ENCODE measurements at places on chromosomes 16 and 17.

DNA sequence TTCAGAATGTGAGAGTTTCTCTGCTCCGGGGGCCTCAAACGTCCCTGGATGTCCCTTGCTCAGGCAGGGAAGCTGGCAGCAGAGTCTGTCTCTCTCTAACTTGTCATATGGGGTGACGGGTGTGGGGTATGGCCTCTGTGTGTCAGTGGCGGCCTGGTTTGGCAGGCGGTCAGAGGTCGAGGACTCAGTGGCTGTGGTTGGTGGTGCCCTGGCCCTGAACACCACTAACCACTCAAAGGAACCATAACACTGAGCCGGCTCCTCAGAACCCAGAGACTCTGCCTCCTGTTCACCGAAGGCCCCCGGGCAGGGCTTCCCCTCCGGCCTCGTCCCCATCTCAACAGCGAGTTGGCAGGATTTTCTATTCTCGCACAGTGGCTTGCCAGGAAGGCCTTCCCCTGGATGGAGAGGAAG is 677 bp downstream of the P2RX1 start:
- no peak for DNase-seq

- no peak for DNase-seq
Observed at GRCh38 chr17:50421308-50422051, 4.5 kb upstream of the ACSF2 start.

DNA sequence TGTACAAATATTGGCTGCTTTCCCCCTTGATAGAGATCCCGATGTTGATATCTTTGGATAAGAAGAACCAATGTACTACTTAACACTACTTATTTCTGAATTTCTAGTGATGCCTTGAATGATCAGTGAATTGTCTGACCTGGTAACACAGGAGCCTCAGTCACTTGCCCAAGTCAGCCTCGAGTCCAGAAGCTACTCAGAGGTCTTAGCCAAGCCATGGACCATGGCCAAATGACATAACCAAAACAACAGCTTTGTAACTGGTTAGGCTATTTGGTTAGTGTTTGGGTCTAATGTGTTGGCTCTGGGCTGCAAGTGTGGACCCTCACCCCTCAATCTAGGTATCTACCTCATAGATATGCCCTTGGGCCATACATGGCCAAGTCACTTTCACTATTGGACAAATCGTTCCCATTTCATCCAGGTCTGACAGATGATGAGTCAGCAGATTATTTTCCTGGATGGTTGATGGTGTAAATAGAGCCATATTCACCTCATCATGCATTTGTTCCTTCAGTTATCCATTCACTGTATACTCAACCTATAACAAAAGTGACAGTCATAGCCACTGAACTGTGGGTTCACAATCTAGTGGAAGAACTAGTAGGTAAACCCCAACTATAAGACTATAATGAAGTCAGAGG is 3.5 kb downstream of the RBFOX1 start:
- no peak for DNase-seq

DNA sequence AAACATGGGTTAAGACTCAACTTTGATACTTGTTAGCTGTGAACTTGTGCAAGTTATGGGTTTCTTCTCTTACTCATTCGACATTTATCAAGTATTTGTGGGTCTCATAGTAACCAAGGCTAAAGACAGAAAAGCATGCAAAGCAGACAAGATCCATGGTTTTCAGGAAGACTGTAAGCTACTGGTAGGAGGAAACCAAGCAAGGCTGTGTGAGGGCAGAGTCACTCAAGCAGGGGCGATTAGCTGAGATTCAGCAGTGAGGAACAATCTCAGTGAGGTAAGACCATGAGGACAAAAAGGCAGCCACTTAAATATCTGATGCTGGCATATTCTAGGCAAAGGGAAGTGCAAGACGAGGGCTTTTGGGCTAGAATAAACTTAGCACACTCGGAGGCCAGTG is 29.5 kb downstream of the MBTD1 start:
- no peak for DNase-seq

- DNase-seq = no peak
Observed at GRCh38 chr17:31786796-31787481, 72.1 kb downstream of the COPRS start.

DNA sequence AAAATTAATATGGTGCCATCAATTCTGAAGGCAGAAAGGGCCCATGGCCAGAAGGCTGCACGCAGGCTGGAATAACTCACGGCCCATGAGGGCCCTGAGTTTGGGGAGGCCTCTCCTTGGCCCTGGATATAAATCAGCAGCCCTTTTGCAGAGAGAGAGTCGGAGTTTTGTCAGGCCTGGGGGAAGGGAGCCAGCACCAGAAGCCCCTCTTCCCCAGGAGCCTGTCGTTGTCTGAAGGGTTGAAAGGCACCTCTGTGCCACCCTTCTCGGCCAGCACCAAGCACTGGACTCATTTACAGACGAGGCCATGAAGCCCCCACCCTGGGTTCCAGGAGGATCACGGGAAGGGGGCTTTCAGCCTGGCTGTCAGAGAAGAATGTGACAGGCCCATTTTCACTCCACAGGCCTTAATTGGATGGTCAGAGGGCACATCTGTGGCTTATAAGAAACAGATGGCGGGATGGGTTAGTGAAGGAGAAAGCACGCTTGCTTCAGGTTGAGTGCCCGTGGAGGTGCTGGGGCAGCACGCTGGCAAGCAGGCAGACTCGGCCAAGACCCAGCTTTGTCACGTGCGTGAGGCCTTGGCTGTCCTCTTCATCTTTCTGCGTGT is 140.6 kb downstream of the CLEC16A start:
- DNase-seq = no peak

DNA sequence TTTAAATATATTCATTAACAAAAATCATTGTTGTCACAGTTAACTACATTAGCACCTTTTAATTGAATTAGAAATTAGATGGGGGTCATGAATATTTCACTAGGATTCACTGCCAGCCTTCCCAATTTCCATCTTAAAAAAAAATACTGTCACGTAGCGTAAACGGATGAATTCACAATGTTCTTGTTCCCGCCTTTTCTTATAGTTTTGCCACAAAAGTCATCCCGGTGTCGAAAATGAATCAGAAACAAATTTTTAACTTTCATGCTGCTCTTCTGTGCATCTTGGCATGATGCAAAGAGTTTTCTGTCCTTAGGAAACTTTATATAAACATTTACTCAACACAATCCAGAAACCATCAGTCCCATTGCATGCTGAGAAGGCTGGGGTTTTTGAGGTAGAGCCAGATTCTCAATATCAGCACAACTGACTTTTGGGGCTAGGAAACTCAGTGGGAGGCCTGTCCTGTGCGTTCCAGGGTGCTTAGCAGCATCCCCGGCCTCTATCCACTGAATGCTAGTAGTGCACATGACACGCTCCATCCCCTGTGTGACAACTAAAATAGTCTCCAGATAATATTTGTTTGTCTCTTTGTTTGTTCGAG is 252.9 kb upstream of the XYLT1 start:
- no peak for DNase-seq

DNA sequence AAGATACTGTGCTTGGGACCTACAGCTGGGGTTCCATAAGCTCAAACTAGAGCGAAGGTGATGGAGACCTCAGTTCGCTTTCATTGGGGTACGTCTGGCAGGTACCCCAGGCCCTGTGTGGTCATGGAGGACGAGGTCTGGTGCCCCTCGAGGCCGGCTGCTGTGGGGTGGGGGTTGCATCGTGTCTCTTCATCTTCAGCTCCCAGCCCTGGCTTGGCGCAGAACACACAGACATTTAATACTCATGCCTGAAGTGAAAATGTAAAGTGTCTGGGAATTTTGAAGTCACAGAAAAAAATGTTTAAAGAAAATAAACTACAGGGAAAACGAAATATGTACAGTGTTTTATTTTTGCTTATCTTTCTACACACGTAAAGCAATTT is 80.5 kb downstream of the TBC1D16 start:
- no peak for DNase-seq
